ENCODE measurements at places on chromosomes 2 and 18. TPM values are rescaled to one million over a fixed set of nuclear protein-coding genes. Genes with fewer than 3 reads are reported as not detected.

DNA sequence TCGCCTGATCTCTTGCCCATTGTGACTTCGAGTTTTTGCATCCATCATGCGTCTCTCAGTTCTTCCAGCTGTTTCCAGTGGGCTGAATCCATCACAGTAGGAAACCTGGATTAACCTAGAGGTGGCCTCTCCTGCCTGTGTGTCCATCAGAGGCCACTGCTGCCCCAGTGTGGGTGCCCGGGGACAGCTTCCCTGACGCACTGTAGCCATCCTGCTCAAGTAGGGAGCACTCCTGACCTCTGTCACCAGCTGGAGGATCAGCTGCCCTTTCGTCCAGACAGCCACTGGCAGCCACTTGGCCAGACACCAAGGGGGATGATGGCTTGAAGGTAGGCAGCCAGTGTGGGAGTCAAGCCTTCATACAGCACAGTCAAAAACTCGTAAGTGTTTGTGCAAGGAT, 36.9 kb upstream of the LBH start:
- no peaks in the 10 kb centered on the region for H3K27me3 ChIP-seq
- H3K36me3 ChIP-seq = no peaks in the 10 kb centered on the region
- no peaks in the 10 kb centered on the region for H3K4me1 ChIP-seq
- no peak overlapping the region for H3K4me3 ChIP-seq
- no peak for DNase-seq

DNA sequence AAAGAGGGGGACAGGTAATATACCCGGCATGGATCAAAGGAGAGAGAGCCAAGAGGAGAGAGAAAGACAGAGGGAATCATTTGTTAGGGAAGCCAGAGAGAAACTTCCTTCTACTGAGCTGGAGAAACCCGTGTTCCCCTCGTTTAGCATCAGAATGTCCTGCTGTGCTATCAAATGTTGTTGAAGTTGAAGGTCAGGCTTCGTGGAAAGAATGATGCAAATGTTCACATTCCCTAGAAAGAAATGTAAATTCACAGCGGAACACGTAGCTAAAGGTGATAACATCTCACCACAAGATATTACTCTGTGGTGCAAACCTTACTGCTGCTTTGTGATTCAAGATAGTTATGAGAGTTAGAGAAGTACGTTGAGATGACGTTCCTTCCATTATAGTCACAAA, 258.1 kb downstream of the LNPK start:
- no peak overlapping the region for H3K27ac ChIP-seq
- no peaks in the 10 kb centered on the region for H3K27me3 ChIP-seq
- no peaks in the 10 kb centered on the region for H3K4me1 ChIP-seq
- H3K36me3 ChIP-seq = no peaks in the 10 kb centered on the region
- no peak overlapping the region for H3K4me3 ChIP-seq

- H3K4me1 ChIP-seq = no peaks in the 10 kb centered on the region
- H3K27ac ChIP-seq = no peak overlapping the region
- no peaks in the 10 kb centered on the region for H3K36me3 ChIP-seq
- H3K4me3 ChIP-seq = no peak overlapping the region
- no peaks in the 10 kb centered on the region for H3K27me3 ChIP-seq
- no peak for DNase-seq
Measured at GRCh38 chr2:24836206-24836605, 43.0 kb downstream of the CENPO start.

GRCh38 chr2:40639320-40639719, 187.4 kb upstream of the SLC8A1 start:
- no peaks in the 10 kb centered on the region for H3K4me1 ChIP-seq
- no peak overlapping the region for H3K27ac ChIP-seq
- no peak overlapping the region for H3K4me3 ChIP-seq
- no peaks in the 10 kb centered on the region for H3K36me3 ChIP-seq
- H3K27me3 ChIP-seq = no peaks in the 10 kb centered on the region
- DNase-seq = no peak

The IHH gene
- 0.34 TPM for total RNA-seq

DNA sequence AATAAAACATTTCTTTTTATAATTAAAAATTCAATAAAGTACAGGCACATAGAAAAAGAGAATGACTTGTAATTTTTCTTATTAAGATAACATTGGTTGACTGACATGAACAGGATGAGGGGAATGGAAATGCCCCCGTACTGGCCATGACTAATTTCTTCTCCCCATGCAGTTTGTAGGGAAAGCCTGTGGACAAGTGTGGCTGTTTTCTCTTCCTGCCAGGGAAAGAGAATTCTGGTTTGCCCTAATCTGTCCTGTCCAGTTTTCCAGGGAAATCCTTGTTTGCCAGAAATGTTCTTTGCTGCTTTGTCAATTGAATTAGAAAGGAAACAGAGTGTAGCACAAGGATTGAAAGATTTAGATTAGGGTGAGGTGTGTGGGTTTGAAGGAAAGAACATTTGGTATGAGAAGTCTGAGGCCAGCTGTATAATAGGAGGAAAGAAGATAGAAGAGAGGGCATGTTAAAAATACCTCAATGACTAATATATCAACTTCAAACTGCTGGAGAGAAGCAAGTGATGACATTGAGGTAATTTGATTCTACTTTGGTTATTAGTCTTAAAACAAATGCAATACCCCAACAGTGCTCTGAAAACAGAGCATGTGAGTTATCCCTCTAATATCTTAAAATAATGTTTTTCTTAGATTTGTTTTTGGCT, 593.9 kb upstream of the ZNF804A start:
- H3K27ac ChIP-seq = peak overlapping the region; percentile 54
- no peaks in the 10 kb centered on the region for H3K27me3 ChIP-seq
- H3K36me3 ChIP-seq = no peaks in the 10 kb centered on the region
- peaks cover 35% of the 10 kb centered on the region for H3K4me1 ChIP-seq
- DNase-seq = no peak
- H3K4me3 ChIP-seq = no peak overlapping the region
